ENCODE measurements at places on chromosomes 5 and 9. TPM values are rescaled to one million over a fixed set of nuclear protein-coding genes. Genes with fewer than 3 reads are reported as not detected.

DNA sequence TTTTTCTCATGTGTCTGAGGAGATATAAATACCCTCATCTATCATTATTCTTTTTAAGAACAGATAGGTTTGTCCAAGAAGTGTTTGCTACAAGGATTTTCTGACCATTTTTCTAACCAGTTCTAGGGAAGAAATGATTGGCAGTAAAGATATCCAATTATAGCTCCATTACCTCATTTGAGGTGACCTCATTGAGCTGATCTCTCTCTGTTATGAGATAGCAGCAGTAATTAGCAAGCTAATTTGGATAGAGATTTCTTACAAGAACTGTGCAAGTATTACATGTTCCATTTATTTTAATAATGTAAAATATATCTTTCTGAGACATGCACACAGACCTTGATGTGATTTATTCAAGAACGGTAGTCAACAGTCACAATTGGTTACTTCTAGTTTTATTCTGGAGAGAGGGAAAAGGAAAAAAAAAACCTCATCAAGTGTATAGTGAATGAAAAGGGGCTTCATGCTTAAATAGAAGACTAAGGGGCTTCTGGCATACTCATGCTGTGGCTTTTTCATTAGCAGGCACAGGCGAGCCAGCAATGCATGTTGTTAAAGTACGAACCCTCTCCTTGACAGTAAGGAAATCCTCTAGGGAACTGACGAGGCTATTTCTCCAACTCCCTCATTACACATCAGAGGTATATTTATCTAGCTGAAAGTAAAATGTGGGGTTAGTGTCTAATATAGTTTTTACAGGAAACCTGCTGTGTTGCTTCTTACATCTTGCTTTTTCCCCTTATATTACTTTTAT is 127.3 kb downstream of the NUDT12 start:
- DNase-seq = no peak

GRCh38 chr9:79292731-79293280 is 279.0 kb upstream of the TLE4 start:
- no peak for DNase-seq

- DNase-seq = no peak
Measured at GRCh38 chr5:69075522-69076179, 18.2 kb upstream of the SLC30A5 start.

DNA sequence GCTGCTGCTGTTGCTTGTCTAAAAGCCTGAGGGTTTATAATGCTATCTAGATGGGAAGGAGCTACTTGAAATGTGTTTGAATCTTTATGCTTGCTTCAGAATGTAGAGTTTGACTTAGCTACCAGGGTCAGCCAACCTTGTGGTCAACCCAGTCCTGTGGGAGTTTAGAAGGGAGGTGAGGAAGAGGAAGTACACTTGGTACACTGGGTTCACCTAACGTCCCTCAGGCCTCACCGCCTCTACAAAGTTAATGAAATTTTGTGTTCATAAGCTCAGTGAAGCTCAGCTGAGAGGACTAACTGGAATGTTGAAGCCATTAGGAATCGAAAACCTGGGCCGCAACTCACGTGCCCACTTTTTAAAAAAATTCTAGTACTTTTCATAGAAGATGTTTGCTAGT is 10.7 kb downstream of the IQGAP2 start:
- DNase-seq = no peak

DNA sequence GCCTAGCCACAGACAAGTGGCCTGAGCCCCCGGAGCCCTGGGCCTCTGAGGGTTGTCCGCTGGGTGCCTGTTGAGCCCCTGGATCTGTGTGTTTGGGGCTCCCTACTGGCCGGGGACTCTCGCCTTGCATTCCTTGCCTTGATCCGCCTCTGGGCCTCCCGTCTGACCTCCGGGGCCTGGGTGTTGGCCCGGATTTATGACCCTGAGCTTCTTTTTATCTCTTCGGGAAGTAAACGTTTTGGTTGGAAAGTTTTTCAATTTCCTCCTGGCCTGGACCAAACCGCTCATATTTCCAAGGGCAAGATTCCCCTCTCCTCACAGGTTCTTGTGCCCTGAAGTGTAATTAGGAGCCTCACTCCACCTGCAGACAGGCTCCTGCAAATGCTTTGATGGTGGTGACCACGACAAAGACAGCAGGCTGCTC is 69.3 kb upstream of the EGFLAM start:
- no peak for DNase-seq

- DNase-seq = no peak
Measured at GRCh38 chr9:18857334-18857733, 175.7 kb downstream of the SAXO1 start.

Gene SLC6A3
- not detected for total RNA-seq

Gene OR5C1
- total RNA-seq = not detected

DNA sequence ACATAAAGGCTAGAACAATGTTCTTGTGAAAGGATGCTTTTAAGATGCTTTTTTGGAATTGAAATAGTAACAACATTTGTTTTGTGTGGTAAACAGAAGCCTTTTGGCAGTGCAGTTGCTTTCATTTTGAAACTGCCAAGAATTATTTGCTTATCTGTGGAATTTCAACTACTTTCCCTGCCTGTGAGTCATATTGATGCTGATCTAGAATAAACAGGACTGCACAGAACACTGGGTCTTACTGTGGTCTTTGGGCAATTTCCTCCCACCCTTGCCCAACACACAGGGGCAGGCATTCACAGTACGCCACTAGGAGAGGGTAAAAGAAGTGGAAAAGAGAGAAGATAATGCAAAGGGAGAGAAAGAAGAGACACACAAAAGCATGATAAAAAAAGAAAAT is 483.7 kb downstream of the ELAVL2 start:
- DNase-seq = peak; percentile 54

- DNase-seq = no peak
Measured at GRCh38 chr9:8384091-8384490, 584.5 kb upstream of the DMAC1 start.

Gene TRPM3
- total RNA-seq = 0.09 TPM

DNA sequence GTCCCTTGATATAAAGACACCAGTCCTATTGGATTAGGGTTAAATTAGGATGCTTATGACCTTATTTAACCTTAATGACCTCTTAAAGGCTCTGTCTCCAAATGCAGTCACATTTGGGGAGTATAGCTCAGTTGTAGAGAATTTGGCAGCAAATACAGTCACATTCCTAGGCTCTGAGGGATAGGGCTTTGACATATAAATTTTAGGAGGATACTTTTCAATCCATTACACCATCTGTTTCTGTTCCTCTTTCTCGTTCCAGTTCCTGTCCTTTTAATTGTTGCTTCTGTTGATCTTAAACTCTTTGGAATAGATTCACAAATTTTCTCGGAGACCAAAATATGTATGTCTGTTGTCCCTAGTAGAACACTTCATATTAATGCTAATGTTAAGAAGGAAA is 390.0 kb upstream of the PCSK5 start:
- no peak for DNase-seq
